Stimulated activated effector memory CD8-positive, alpha-beta T cell treated with anti-CD3 and anti-CD28 coated beads, Interleukin-12 subunit alpha, Interleukin-12 subunit beta, amount 100 ng/mL, for 72 hours (primary cell): ENCODE measurements at places on chromosomes 6 and 20.

DNA sequence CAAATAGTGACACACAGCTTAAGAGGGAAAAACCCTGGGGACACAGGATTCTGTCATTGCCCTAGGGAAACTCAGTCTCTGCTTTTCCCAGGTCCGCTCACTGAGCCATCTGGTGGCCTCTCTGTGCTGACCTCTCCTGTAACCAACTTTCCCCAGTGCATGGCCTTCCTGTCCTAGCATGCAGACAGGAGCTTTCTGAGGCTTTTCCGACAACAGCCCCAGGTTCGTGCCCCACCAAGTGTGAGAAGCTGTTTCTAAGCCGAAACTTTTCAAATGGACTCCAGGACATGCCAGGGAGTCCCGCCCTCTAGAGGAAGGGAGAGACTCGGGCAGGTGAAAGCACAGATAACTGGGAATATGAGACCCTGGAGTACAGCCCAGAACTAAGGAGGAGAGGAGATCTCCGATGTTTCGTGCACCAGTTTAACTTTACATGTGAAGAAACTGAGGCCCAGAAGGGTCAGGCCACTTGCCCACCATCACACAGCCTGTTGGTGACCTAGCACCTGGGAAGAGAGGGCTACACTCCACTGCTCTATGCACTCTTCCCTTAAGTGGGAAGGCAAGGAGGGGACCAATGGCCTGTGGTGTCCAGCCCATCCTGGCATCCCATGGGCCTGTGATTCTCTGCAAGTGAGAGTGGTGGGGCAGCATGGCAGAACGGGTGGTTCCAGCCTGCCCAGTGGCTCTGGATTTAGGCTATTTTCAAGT is 46.2 kb downstream of the RPP40 start:
- no peak for DNase-seq

GRCh38 chr6:39927159-39927558 is 7.1 kb downstream of the MOCS1 start:
- DNase-seq, result no peak

DNA sequence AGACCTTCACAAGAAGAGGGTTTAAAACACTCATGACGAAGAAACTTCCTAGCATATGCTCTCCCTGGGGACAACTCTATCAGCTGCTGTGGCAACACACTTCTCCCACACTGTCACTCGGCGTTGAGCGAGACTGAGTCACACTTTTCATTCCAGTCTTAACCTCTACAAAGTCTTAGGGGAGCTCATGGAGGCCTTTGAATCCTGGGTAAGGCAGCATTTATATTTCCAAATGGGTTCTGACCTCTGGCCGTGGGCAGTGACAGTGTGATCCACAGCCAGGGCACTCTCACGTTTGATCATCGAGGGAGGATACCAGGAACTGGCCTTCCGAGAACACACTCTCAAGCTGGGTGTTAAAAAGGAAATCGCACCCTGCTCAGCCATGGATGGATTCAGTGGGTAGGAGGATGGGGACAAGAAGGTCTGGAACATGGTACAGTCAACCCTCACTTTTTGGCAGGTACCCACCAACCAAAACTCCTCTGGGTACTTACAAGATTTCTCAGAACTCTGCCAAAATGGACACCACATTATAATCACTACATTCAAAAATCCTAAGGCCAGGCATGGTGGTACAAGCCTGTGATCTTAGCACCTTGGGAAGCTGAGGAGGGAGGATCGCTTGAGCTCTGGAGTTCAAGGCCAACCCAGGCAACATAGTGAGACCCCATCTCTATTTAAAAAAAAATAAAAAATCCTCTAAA is 19.6 kb downstream of the RRBP1 start:
- DNase-seq, result no peak

GRCh38 chr6:45187836-45188235 is 140.3 kb upstream of the RUNX2 start:
- DNase-seq, result no peak

DNA sequence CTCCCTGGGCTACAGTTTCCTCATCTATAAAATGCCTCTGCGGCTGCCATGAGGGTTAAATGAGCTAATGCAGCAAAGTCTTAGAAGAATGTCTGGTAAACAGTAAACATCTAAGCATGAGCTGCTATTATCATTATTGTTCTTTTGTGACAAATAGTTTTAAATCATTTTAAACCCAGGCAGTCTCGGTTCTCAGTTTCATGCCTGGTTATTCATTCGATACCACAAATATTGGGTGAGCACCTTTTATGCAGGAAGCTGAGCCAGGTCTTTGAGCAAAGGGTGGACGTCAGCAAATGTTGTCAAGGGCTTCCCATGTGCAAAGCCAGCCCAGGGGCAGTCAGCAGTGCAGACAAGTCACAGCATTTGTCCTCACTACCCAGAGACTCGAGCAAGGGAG is 128.7 kb downstream of the NFATC2 start:
- no peak for DNase-seq

DNA sequence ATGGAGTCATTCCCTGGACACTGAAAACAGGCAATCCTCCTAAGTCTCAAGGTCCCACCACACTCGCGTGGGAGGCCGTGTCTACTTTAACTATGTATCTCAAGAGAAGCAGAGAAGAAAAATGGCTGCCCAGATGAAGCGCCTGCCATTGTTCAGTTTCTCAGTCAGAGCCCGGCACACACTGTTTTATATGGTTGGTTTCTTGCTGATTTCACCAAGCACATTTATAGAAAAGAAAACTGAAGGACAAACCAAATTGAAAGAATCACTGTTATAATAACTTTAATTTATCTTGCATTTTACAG is 22.9 kb downstream of the EIF2S2 start:
- DNase-seq, result no peak

DNA sequence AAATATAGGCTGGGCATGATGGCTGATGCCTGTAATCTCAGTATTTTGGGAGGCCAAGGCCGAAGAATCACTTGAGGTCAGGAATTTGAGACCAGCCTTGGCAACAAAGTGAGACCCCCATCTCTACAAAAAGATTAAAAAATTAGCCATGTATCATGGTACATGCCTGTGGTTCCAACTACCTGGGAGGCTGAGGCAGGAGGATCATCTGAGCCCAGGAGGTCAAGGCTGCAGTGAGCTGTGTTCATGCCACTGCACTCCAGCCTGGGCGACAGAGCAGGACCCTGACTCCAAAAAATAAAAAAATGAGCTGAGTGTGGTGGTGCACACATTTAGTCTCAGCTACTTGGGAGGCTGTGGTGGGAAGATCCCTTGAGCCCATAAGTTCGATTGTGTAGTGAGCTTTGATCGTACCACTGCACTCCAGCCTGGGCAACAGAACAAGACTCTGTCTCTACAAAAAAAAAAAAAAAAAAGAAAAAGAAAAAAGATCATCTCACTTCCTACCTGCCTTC is 10.1 kb upstream of the GUCA1B start:
- DNase-seq, result no peak

- no peak for DNase-seq
Observed at GRCh38 chr6:47195011-47195650, 114.6 kb downstream of the TNFRSF21 start.

- no peak for DNase-seq
Observed at GRCh38 chr6:6052216-6052615, 45.5 kb upstream of the NRN1 start.

GRCh38 chr6:130407032-130407431 is 41.2 kb downstream of the TMEM200A start:
- DNase-seq, result no peak

GRCh38 chr20:20367575-20368417 is at the start of gene INSM1:
Gene INSM1, plus strand, starts transcription at chr20:20368104. Its CDS starts 164 bp downstream, at chr20:20368268.
- no peak for DNase-seq

- DNase-seq, result no peak
Observed at GRCh38 chr20:49043000-49043399, 3.1 kb upstream of the CSE1L start.

DNA sequence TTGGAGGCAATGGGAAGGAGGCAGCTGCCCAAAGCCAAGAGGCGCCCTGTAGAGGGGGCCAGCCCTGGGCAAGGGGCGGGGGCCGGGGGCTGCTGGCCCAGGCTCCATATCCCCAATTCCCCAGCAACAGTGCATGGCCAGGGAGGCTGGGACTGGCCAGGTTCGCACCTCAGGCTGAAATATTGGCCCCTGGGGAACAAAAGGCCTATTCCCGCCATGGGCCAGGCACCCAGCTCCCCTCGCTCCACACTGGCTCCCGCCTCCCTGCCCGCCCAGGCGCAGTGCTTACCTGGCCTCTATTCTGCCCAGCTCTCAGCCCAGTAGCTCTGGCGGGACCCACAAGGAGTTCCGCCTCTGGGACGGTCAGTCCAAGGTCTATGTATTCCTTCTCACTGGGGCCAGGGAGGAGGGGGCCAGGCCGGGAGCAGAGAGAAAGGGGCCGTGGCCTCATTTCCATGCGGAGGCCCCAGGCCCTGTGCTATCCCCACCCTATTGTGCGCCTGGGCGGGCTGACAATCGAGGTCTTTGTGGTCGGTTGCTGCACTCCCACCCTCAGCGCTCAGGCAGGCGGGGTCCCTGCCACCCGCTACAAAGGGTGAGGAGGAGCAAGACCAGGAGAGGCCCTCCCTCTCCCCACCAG is 42.3 kb downstream of the YTHDF1 start:
- DNase-seq, result no peak

- no peak for DNase-seq
Observed at GRCh38 chr20:4830696-4831095, 109.0 kb downstream of the PRND start.

DNA sequence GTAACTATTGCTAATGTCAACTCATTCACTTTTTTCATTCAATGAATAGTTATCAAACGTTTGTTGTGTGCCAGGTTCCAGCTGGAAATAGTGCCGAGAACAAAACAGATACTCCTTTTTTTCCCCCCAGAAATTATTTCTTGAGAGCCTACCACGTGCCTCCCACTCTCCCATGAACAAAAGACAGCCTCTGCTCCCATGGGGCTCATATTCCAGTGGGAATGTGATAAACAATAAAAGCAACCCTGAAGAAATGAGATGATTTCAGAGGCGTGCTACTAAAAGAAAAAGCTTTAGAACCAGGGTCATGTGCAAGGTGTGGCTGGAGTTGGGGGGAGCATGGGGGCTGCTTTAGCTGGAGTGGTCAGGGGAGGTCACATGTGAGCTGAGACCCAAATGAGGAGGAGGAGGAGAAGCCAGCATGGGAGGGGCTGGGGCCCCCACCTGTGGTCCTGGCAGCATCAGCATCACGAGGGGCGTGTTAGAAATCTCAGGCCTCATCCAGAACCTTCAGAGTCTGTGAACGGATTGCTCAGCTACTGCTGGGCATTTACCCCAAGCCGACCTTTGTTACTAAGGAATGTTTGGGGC is 157.4 kb downstream of the EYA2 start:
- no peak for DNase-seq

GRCh38 chr20:63697868-63698545 is 1.6 kb downstream of the TNFRSF6B start:
- no peak for DNase-seq

- DNase-seq, result no peak
Observed at GRCh38 chr6:167839755-167840154, 13.0 kb downstream of the AFDN start.

GRCh38 chr6:5670381-5670780 is 336.3 kb downstream of the NRN1 start:
- DNase-seq, result no peak

GRCh38 chr20:63182425-63182824 is 33.5 kb downstream of the YTHDF1 start:
- no peak for DNase-seq

- no peak for DNase-seq
Observed at GRCh38 chr6:166031275-166031674, 136.4 kb downstream of the TBXT start.

GRCh38 chr6:157205473-157206358 is 117.6 kb downstream of the TMEM242 start:
- no peak for DNase-seq

DNA sequence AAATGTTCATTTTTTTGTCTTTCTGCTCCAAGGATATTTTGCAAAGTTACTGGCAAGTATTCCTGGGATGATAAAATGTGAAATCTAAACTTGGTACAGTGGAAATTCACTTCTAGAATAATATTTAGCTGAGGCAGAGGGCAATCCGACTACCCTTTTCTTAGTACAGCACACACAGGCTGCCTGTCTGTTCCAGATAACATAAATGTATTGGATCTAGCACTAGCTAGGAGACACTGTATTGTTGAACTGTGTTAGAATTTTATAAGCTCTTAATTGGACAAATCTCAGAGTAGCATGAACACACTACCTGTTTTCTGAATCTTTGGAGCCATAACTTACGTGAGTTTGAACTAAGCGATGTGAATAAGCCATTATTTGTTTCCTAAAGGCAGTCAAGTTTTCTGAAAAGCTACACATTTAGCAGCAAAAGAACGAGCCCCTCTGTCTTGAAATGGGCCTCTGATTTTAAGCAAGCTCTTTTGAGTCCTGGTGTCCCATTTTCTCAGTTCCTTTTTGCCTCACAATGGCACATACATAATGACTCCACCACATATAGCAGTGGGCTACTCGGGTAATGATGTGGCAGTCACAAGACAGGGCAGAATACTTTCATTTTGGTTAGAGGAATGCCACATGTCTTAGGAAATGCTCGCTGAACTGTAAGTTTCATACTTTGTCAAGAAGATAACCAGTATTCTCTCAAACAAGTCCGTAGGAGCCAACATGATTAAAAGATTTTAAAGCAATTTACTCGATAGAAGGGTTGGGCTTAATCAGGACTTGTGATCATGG is 116.5 kb upstream of the ESR1 start:
- no peak for DNase-seq

GRCh38 chr6:37783856-37784584 is 35.5 kb upstream of the ZFAND3 start:
- DNase-seq, result no peak

DNA sequence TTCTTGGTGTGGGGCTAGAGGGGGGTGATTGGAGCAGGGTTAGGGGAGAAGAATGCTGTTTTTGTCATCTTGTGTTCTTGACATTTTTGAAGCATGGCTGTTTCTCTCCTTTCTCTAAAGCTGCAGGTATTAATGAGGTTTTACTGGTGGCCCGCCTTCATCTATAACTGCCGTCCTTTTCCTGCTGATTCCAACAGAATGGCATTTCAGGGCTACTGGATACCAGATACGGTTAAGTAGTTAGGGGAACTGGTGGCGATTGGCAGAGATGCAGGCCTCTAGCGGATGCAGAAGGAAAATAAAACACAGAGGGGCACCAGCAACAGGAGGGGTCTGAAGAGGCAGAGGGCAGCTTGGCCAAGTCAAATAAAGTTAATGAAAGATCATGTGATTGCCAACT is 89.7 kb upstream of the EEF1E1 start:
- DNase-seq, result no peak

DNA sequence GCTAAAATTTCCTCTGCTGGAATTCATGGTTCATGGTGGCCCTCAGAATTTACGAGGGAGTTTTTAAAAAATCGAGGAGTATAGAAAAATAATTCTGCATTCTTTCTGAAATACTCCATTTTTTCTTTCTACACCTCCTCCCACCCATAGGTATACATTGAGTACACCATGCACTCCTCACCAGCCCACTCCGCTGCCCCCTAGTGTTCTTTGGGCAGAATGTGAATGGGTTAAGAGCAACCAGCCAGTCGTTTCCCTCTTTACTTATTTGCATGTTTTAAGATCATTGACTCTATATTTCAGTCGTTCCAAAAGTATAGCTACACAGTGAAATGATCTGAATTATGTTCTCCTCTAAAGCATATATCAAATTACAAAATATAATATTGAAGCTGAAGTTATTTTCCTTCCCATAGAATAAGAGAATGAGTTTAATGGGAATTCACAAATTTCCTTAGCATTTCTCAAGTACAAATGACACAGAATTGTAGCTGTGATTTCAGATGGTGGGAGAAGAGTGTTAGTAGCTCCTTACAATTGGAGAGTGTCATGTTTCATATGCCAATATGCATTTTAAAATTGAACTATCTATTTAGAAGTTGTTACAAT is 977.7 kb upstream of the SLC35B3 start:
- DNase-seq, result no peak
